ENCODE measurements at places on chromosomes 3 and 15. TPM values are rescaled to one million over a fixed set of nuclear protein-coding genes. Genes with fewer than 3 reads are reported as not detected.

GRCh38 chr3:171142985-171143384 is 116.5 kb upstream of the SLC2A2 start:
- DNase-seq, result peak; percentile 62

- DNase-seq, result no peak
Measured at GRCh38 chr3:99833617-99834205, 16.0 kb downstream of the CMSS1 start.

DNA sequence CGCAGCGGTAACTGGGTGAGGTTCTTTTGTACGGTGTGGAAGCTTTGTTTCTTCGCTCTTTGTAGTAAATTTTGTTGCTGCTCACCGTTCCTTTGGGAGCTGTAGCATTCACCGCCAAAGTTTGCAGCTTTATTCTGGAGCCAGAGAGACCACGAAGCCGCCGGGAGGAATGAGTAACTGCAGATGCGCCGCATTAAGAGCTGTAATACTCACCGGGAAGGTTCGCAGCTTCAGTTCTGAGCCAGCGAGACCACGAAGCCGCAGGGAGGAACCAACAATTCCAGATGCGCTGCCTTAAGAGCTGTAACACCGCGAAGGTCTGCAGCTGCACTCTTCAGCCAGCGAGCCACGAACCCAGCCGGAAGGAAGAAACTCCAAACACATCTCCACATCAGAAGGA is 56.0 kb upstream of the DYNC1LI1 start:
- DNase-seq, result no peak

GRCh38 chr3:157066335-157067098 is 93.4 kb downstream of the CCNL1 start:
- DNase-seq, result no peak

DNA sequence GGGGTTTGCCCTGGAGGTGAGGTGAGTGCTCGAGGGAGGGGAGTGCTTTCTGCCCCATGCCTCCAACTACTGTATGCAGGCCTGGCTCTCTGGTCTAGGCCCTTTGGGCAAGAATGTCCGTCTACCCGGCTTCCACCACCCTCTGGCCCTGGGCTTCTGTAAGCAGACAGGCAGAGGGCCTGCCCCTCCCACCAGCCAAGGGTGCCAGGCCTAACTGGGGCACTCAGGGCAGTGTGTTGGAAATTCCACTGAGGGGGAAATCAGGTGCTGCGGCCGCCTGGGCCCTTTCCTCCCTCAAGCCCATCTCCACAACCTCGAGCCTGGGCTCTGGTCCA is 9.4 kb downstream of the DLL4 start:
- no peak for DNase-seq

TGM4 gene
- not detected for polyA plus RNA-seq

GOLGA6L9 gene
- 7.3 TPM for polyA plus RNA-seq

OSBPL10 gene
- polyA plus RNA-seq, result 2.2 TPM

PLCD1 gene
- polyA plus RNA-seq, result 21.0 TPM

All from cardiac muscle cell (in vitro differentiated cells and primary cell).